ENCODE measurements at places on chromosomes 1 and 21. TPM values are rescaled to one million over a fixed set of nuclear protein-coding genes. Genes with fewer than 3 reads are reported as not detected.
A peak's percentile ranks its signal among the peaks of the same experiment; 100 is the strongest.

Gene TNFSF4
- 3.3 TPM for total RNA-seq

Gene KRTAP21-2
- not detected for total RNA-seq

Gene SPATC1L
- total RNA-seq, result 15.8 TPM

Gene HPCAL4
- total RNA-seq, result 0.20 TPM

Gene C1orf115
- total RNA-seq, result 1.1 TPM

Gene CNR2
- total RNA-seq, result not detected

Gene DNAJC6
- 8.9 TPM for total RNA-seq

Gene PLA2G2C
- not detected for total RNA-seq

Gene PALMD
- total RNA-seq, result 0.41 TPM

Gene ACTL8
- 2.0 TPM for total RNA-seq

Gene CAPN9
- not detected for total RNA-seq

Gene CD53
- not detected for total RNA-seq

- peak; percentile 18 for DNase-seq
Measured at GRCh38 chr1:90313778-90314177, 318.9 kb downstream of the ZNF326 start.

DNA sequence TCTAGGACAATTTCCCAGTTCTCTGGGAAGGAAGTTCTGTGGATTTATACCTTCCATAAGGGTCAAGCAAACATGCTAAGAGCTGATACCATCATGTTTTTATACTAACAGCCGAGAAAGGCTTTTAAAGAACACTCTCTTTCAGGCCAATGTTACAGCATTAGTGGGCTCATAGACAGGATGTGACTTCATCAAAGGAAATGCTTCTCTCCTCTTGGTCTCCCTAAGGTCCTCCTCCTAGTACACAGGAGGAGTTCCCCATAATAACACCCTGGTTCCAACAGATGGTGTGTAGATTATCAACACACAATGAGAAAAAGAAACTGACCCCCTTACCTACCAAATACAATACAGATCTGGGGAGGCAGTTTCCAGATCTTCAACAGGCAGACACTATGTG, 26.7 kb upstream of the GLIS1 start:
- peak; percentile 32 for DNase-seq

DNA sequence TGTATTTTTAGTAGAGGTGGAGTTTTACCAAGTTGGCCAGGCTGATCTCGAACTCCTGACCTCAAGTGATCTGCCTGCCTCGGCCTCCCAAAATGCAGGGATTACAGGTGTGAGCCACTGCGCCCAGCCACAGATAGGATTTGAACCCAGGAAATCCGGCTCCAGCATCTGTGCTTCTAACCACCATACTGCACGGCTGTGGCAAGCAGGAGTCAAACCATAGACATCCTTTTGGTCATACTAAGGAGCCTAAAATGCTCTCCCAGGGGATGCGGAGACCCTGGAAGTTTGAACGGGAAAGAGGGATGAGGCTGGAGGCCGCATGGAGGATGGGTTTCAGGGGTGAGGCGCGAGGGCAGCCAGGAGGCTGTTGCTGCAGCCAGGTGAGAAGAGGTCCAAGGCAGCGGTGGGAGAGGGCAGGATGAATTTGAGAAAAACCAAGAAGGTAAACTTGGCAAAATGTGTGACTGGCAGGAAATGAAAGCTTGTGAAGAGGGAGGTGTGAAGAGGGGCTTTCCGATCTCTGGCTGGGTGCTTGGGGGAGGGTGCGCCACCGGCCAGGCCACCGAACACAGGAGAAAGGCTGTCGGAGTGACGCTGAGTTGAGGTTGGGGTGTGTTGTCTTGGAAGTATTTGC, 24.0 kb upstream of the CDK18 start:
- no peak for DNase-seq

DNA sequence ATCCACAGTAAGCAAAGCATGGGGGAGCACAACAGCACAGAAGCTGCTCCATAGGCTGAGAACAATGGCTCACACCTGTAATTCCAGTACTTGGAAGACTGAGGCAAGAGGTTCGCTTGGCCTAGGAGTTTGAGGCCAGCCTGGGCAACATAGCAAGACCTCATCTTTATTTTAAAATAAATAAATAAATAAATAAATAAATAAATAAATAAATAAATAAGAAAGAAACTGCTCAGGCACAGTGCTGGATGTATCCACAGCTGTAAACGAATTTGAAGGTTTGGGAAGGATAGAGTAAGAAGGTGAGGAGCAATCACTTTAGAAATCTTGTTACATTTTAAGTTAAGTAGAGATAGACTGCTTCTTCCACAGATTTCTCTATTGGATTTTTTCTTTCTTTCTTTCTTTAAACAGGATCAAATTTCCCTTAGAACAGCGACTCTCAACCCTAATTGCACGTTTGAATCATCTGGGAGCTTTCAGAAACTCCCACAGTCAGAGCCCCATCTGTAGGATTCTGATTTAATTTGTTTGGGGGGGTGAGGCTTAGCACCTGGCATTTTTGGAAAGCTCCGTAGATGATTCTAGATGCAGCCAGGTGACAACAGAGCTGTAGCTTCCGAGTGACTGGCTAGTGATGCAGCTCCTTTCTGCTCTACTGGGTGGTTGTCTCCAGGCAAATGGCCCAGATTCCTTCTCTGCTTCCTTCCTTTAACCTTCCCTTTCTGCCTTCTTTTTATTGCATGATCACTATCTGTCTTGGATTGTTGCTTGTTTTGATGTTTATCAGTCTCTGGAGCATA, 53.5 kb downstream of the S1PR1 start:
- no peak for DNase-seq

DNA sequence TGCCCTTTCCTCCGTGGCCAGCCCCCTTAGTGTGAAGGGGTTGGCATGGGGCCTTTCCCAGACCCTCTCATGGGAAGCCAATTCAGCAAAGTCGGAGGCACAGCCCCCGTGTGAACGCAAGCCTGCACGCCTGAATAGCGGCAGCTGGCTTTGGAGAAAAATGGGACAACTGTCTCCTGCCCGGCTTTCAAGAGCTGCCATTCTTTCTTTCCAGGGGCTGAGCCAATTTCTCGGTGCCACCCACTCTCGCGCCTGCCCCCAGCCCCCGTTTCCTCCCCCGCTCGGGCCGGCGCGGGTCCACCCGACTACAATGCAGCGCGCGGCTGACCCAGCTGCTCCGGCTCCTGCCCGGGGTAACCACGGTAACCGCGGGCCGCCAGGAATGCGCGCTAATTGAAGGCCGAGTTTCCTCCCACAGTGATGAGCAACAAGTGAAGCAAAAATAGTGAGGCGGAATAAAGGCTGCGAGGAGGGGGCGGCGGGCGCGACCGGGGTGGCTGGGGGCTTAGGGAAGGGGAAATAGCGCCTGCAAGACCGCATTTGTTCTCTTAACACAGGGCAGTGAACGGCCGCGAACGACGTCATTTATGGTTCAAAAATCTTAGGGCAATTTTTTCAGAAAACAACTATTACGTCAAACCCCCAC, 27.8 kb downstream of the ILDR2 start:
- DNase-seq, result peak; percentile 77

GRCh38 chr1:92599184-92599583, 112.5 kb upstream of the GFI1 start:
- DNase-seq, result peak; percentile 13

- DNase-seq, result no peak
Measured at GRCh38 chr1:233355841-233356704, 28.5 kb downstream of the MAP3K21 start.

DNA sequence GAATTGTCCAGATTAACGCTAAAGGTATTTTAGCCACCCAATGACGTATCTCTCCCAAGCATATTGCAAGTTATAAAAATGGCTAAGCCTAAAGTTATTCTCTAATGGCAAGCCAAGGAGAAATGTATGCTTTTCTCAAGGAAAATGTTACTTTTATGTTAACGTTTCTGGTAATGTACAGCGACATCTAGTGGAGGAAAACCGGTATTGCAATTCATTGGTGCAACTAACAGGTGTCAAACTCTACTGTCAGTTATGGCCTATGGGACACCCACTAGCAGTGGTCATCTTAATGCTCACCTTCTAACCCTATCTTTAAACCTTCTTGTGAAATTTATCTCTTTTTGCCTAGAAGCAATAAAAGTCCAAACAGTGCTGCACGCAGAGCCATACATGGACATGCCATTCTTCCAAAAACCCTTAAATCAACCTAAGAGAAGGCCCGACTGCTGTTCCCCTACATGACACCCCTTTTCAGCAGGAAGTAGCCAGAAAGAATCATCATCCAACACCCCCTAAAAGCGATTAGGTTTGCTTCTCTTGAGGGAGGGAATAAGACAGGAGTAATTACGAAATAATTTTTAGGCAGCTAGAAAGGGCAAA, 68.7 kb upstream of the LRIF1 start:
- no peak for DNase-seq

DNA sequence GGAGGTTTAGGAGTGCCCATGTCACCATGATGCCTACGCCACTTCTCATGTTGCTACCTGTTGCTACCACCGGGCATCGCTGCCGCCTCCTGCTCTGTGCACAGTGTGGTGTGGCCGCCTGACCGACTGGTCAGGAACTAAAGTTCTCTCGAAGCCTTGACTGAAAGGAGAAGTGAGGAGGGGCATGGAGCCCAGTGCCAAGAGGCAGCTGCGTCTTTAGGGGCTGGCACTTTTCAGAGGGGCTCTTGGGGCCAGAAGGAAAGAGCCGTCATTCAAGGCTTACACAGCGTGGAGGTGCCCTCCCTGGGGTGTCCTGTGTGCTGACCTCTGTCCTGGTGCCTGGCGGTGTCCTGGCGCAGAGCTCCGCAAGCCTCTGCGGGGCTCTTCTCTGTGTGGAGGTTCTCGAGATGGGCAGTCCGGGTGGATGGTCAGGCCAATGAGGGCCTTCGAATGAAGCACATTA, 57.2 kb downstream of the ADARB1 start:
- no peak for DNase-seq

DNA sequence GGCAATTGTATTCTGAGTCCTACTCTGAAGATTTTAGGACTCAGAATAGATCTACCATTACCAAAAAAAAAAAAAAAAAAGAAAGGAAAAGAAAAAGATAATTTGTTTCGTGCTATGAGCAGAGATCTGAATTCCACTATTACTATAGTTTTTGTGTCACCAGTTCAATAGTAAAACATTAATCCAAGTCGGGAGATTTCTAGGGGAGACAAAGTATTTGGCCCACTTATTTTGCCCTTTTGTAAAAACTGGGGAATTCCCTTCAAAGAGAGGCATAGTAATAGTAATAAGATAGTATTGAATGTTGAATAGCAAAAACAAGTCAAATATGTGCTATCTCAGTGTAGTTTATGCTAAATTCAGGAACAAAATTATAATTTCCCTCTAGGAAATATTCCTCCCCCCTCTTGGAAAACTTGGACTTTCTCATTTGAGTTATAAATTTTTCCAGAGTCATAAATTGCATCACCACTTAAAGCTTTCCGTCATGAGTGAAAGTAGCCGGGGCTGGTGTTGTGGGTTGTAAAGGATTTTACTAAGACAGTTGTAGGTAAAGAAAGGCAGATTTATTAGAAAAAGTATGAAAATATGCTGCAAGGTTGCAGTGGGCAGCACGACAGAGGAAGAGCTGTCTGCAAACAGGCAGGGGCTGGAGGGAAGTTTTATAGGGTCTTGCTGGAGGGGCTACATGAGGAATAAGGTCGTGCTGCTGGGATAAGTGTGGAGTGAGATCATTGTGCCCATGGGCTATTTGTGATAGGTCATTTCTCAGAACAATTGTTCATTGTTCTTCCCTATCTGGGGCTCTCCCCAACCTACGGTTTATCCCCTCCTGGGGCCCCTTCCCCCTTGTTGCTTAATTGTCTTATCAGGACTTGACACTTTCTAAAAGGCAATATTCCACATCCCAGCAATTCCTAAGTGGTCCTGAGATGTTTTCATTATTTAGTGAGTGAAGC, 1009.9 kb downstream of the PLA2G4A start:
- no peak for DNase-seq

DNA sequence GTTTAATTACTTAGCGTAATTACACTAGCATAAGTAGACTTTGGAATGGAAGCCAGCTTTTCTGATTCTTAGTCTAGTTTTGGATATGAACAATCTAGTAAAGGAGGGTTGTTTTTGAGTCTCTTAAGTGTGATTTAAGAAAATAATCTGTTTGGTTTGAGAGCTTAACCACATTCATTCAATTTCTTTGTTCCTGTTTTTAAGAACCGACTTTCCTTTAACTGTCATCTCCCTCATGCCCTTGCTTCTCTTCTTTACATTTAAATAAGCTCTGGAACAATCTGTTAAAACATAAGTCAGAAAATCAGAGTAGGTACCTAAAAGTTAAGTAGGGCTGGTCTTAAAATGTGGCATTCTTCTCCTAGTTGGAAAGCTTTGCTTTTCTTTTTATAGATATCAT, 27.7 kb downstream of the CDC42 start:
- no peak for DNase-seq

- no peak for DNase-seq
Measured at GRCh38 chr1:161073474-161074121, 3.9 kb upstream of the ARHGAP30 start.

- peak; percentile 47 for DNase-seq
Measured at GRCh38 chr1:185804206-185804605, 70.0 kb downstream of the HMCN1 start.

- no peak for DNase-seq
Measured at GRCh38 chr1:67261680-67262079, 46.0 kb upstream of the IL12RB2 start.

DNA sequence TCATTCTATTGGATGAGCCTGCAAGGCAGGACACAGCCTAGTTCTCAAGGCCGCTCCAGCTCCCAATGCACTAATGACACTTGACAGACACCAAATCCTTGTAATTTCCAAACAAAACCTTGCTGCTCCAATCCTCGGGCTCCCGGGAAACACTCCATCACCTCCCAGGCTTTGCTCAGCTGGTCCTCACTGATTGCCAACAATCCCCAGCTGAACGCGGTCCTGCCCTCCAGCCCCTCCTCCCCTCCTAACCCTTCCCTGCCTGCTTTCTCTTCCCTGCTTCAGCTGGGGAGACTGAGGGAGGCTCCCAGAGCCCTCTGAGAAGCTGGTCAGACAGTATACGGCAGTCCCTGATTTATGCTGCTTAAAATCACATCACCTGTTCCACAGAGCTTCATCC, 114.4 kb upstream of the TNR start:
- no peak for DNase-seq

- peak; percentile 7 for DNase-seq
Measured at GRCh38 chr1:95953015-95953414, 719.0 kb downstream of the RWDD3 start.

GRCh38 chr21:44590311-44590721, 2.0 kb downstream of the KRTAP10-6 start:
- DNase-seq, result no peak

GRCh38 chr1:105138458-105138893, 1388.8 kb downstream of the AMY1C start:
- DNase-seq, result no peak

Measured in astrocyte (in vitro differentiated cells and primary cell).